T-helper 17 cell (primary cell): ENCODE measurements at places on chromosomes 1 and 21. TPM values are rescaled to one million over a fixed set of nuclear protein-coding genes. Genes with fewer than 3 reads are reported as not detected.

- peaks cover 4% of the 10 kb centered on the region for H3K4me1 ChIP-seq
- DNase-seq: no peak
- H3K27ac ChIP-seq: no peak overlapping the region
These were observed 106.0 kb downstream of the RABGAP1L start for GRCh38 chr1:174265282-174265681.

DNA sequence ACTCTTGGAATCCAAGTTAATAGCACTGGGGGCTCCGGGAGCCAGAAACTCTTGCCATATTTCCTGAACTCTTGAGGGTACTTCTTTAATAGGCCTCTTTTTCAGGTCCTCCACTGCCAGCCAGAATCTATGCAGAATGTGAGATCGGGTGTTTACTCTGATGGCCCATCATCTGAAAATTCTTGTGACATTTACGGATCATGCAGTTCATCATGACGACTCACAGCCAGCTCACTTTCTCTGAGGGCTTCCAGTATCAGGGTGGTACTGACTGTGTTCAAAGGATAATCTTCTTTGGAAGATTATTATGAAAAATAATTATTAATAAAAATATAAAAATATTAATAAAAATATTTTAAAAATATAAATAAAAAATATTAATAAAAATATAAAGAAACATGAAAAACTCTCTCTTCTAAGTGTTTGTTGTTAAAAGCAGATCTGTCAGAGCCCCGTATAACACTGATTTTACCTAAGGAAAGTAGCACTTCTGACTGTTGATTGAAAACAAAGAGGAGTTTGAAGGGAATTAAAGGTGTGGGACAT lies 194.3 kb upstream of the GREM2 start:
- no peak overlapping the region for H3K27ac ChIP-seq
- no peaks in the 10 kb centered on the region for H3K4me1 ChIP-seq
- no peak overlapping the region for H3K4me3 ChIP-seq
- H3K27me3 ChIP-seq: peaks cover 15% of the 10 kb centered on the region

DNA sequence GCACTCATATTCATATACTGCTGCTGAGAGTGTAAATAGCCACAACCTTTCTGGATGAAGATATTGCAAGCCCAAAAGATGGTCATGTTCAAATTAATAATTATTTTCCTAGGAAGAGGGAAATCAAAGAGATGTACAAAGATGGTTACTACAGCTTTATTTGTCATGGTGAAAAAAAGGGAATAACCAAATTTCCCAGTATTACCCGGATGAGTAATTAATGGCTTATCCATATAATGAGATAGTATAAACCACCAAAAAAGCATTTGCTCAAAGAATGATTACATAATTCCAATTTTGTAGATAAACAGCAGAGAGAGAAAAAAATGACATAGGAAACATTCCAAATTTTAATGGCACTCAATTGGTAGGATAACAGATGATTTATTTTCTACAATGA lies 165.6 kb downstream of the C1orf21 start:
- DNase-seq: no peak
- no peak overlapping the region for H3K27ac ChIP-seq
- no peak overlapping the region for H3K4me3 ChIP-seq
- no peaks in the 10 kb centered on the region for H3K4me1 ChIP-seq
- peaks cover 53% of the 10 kb centered on the region for H3K27me3 ChIP-seq

LRRC39 gene
- total RNA-seq: 0.97 TPM

- H3K27ac ChIP-seq: no peak overlapping the region
- no peak for DNase-seq
These were observed 32.3 kb upstream of the TARDBP start for GRCh38 chr1:10980094-10980577.
